ENCODE measurements at places on chromosomes 1 and 21.

- no peak for DNase-seq
Measured at GRCh38 chr1:36204347-36204909, 19.8 kb upstream of the THRAP3 start.

GRCh38 chr1:77400781-77401180 is 119.0 kb downstream of the AK5 start:
- no peak for DNase-seq

DNA sequence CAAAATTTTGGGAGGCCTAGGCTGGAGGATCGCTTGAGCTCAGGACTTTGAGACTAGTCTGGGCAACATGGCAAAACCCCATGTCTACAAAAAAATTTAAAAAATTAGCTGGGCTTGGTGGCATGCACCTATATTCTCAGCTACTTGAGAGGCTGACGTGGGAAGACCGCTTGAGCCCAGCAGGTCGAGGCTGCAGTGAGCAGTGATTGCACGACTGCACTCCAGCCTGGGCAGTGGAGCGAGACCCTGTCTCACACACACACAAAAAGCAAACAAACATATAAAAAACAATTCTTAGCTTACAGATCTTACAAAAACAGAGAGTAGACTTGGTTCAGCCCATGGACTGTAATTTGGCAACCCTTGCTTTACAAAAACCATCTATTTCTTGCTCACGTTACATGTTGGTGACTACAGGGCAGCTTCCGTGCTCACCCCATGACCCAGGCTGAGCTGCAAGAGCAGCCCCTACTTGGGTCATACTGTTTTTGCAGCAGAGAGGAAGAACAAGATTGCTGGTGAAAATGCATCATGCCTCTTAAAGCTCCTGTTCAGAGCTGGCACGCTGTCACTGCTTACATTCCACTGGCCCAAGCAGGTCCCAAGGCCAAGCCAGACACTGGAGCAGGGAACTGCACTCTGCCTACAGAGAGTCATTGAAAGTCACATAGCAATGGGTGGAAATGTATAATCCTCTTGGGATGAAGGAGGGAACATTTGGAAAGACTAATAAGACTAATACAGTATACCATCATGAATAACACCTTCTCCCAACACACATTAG is 13.4 kb upstream of the ZBTB8A start:
- DNase-seq = no peak

- no peak for DNase-seq
Measured at GRCh38 chr1:91730801-91731732, 154.9 kb downstream of the TGFBR3 start.

DNA sequence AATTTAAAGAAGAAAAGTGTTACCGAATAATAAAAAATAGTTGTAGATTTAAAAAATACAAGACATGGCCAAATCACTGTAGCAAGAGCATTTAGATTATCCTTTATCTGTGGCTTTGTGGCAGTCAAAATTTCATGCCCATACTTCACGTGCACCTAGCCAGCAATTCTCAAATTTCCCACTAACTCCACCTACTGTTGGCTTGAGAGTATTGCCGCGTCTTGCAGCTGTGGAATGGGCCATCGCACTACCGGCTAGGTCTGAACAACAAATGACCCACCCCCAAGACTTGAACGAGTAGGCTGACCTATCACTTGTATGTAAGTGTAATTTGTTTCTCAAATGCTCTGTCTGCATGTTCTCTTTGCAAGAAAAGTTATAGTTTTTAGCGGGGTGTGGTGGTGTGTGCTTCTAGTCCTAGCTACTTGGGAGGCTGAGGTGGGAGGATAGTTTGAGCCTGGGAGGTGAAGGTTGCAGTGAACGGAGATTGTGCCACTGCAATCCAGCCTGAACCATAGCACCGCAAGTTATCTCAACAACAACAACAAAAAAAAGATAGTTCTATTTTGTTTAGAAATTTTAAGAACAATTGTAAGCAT is 4.1 kb downstream of the KRTAP13-4 start:
- DNase-seq = no peak

GRCh38 chr1:116693759-116694480 is 26.4 kb upstream of the IGSF3 start:
- no peak for DNase-seq

DNA sequence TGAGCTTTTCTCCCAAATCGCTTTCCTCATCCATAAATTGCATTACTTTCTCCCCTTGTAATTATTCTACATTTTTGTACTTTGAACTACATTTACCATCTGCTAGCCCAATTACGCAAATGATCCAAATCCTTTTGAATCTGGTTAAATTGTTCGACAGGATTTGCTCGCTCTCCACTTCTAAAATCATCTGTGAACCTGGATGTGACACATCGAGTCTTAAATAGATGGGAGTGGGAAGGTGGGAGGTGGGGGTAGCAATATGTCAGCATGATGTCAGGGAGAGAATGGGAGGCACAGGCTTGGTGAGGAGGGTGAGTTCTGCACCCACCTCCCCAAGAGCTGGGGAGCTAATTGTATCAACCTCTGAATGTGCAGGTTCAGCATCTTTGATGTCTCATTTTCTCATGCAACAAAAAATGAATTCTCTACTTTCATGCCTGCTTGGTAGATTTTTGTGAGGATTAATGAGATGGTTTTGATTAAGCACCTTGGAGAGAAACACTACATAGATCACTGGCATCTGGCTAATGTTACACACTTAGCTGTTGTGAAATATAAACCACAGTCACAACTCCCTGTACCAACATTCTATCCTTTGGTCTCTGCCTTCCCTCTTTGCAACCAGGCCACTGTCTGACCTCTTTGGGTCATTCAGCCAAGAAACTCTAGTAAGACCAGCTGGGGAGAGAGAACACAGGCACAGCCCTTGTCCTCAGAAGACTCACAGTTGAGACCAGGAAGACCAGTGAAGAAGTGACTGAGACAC is 165.1 kb downstream of the DAB1 start:
- DNase-seq = no peak

Measured in cerebellar nuclear complex (tissue), 1 donor.